ENCODE measurements at places on chromosomes 2 and 18. TPM values are rescaled to one million over a fixed set of nuclear protein-coding genes. Genes with fewer than 3 reads are reported as not detected.

- DNase-seq, result no peak
- H3K27me3 ChIP-seq, result no peaks in the 10 kb centered on the region
- H3K36me3 ChIP-seq, result no peaks in the 10 kb centered on the region
- no peaks in the 10 kb centered on the region for H3K4me1 ChIP-seq
Observed at GRCh38 chr2:220847006-220847405, 725.1 kb downstream of the EPHA4 start.

DNA sequence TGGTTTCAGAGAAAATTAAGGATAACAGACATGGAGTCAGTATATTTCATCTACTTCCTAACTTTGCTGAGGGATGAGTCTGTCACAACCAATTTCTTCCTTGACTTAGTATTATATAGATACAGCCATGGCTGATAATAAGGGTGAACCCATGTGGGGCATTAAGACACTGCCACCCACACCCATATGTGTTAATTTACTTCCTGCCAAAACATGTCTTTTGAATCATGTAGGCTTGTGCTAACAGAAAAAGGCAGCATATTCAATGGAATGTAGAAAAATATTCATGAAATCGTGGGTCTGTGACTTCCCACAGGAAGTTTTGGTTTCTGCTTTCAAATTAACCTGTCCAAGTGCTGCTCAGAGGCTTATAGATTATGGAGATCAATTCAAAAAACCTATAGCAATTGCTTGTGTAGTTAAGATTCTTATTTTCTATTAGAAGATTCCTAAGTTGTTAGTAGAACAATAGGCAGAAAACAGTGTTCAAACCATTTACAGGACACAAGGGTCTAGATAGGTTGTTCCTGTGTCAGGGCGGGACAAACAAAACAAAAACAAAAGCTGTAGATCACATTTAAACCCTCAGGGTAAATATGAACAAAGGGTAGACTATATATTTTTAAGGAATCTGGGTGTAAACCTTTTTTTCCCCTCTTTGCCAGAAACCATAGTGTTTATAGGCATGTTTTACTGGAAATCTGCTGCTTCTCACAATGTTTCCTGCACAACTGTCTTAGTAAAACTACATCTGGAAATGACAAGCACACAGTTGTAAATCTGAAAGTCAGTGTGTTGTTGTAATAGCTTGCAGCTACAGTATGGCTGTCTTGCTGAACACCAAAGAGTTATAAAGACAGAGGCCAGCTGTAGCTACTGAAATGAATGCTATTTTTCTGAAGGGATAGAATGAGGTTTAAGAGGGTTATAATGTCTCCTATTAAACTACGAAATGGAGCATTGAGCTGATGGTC lies 691.2 kb downstream of the EPHA4 start:
- H3K4me1 ChIP-seq, result no peaks in the 10 kb centered on the region
- H3K27me3 ChIP-seq, result no peaks in the 10 kb centered on the region
- no peaks in the 10 kb centered on the region for H3K36me3 ChIP-seq
- no peak overlapping the region for H3K27ac ChIP-seq

GRCh38 chr2:179130560-179130959 lies 80.6 kb upstream of the CCDC141 start:
- no peak overlapping the region for H3K27ac ChIP-seq
- no peaks in the 10 kb centered on the region for H3K27me3 ChIP-seq
- no peak overlapping the region for H3K4me3 ChIP-seq
- no peaks in the 10 kb centered on the region for H3K36me3 ChIP-seq

DNA sequence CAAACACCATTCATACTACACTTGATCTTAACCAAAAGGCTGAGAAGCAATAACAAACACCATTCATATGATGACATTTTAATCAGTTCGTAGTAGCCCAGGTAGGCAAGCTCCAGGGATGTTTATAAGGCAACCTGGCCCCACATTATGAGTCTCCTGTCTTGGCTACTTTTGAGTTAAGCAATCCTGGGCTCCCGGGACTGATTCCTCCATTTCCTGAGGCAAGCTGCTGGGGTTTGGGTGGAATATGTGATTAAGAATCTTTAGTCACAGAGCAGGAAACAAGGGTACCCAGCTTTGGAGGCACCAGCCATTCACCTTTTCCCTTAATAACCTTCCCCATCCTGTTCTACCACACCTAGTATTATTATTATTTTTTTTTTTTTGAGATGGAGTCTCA lies 24.5 kb upstream of the SPRED2 start:
- no peak for DNase-seq
- H3K36me3 ChIP-seq, result no peaks in the 10 kb centered on the region
- no peak overlapping the region for H3K27ac ChIP-seq
- no peaks in the 10 kb centered on the region for H3K4me1 ChIP-seq
- no peaks in the 10 kb centered on the region for H3K27me3 ChIP-seq
- no peak overlapping the region for H3K4me3 ChIP-seq

DNA sequence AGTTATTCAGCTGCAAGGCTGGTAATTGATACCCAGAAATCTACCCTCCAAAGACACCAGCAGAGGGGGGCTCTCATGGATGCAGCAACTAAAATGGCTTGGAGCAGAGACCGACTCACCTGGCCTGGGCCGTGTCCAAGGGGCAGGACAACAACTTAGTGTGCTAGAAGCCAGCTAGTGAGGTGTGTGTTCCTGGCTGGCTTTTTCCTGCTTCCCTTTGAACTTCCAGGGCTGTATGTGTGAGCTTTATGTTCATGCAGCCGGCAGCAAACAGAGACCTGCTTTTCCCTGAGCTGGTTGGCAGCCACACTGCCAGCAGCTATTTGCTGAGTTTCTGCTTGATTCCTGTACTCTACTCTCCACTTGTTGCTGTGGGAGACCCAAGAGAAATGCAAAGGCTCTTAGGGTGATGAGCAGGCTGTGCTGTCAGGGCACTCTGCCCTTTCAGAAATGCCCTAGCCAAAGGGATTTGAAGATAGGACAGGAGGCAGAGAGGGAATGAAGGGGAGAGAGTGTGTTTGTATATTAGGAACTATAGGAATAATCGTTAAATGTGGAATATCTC lies 23.7 kb upstream of the GRP start:
- no peaks in the 10 kb centered on the region for H3K36me3 ChIP-seq
- no peak for DNase-seq
- H3K4me1 ChIP-seq, result no peaks in the 10 kb centered on the region
- peaks cover 3% of the 10 kb centered on the region for H3K27me3 ChIP-seq
- no peak overlapping the region for H3K4me3 ChIP-seq

DNA sequence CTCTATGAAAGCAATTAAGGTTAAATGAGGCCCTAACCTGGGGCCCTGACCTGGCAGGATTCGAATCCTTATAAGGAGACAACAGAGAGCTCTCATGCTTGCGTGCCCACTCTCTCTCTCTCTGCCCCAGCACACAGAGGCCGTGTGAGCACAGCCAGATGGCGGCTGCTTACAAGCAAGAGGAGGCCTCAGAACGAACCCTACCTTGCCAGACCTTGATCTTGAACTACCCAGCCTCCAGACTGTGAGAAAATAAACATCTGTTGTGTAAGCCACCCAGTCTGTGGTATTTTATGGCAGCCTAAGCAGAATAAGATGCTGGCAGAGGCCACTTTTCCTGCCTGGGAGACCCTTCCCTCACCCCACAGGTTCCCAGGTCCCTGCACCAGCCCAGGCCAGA lies 5.2 kb upstream of the UBE2F start:
- peaks cover 2% of the 10 kb centered on the region for H3K27me3 ChIP-seq
- no peak overlapping the region for H3K4me3 ChIP-seq
- no peak for DNase-seq
- no peak overlapping the region for H3K27ac ChIP-seq

The CYP27A1 gene
- total RNA-seq, result 30.1 TPM

The COL3A1 gene
- total RNA-seq, result 1,567 TPM

The CPO gene
- total RNA-seq, result 0.33 TPM

The PER2 gene
- 9.6 TPM for total RNA-seq

The TANC1 gene
- 74.5 TPM for total RNA-seq

All from sigmoid colon (tissue), 7 donors.